ENCODE measurements at places on chromosomes 4 and X. TPM values are rescaled to one million over a fixed set of nuclear protein-coding genes. Genes with fewer than 3 reads are reported as not detected.

The TKTL2 gene
- not detected for total RNA-seq

The CLDN34 gene
- not detected for total RNA-seq

The RRH gene
- total RNA-seq, result not detected

The ADGRL3 gene
- 2.7 TPM for total RNA-seq

The TMEM154 gene
- 1.6 TPM for total RNA-seq

The GPRASP1 gene
- 1.7 TPM for total RNA-seq

The GPRASP3 gene
- total RNA-seq, result 3.7 TPM

The PPA2 gene
- 52.0 TPM for total RNA-seq

The PDGFRA gene
- total RNA-seq, result 598 TPM

The PAGE2B gene
- not detected for total RNA-seq

The RNF212 gene
- total RNA-seq, result 0.37 TPM

The PPP1R2C gene
- not detected for total RNA-seq

The ASB5 gene
- total RNA-seq, result not detected

The FUNDC2 gene
- 119 TPM for total RNA-seq

The HSPA4L gene
- total RNA-seq, result 2.9 TPM

The IQSEC2 gene
- 4.4 TPM for total RNA-seq

The SUPT20HL1 gene
- not detected for total RNA-seq

The GPR143 gene
- total RNA-seq, result not detected

All from cardiac ventricle fibroblast (primary cell).